ENCODE measurements at places on chromosomes 16 and 17. TPM values are rescaled to one million over a fixed set of nuclear protein-coding genes. Genes with fewer than 3 reads are reported as not detected.

GRCh38 chr17:16511593-16511992 is 19.6 kb upstream of the LRRC75A start:
- peak; percentile 8 for DNase-seq

- no peak for DNase-seq
Measured at GRCh38 chr16:12530302-12530701, 273.4 kb downstream of the CPPED1 start.

DNA sequence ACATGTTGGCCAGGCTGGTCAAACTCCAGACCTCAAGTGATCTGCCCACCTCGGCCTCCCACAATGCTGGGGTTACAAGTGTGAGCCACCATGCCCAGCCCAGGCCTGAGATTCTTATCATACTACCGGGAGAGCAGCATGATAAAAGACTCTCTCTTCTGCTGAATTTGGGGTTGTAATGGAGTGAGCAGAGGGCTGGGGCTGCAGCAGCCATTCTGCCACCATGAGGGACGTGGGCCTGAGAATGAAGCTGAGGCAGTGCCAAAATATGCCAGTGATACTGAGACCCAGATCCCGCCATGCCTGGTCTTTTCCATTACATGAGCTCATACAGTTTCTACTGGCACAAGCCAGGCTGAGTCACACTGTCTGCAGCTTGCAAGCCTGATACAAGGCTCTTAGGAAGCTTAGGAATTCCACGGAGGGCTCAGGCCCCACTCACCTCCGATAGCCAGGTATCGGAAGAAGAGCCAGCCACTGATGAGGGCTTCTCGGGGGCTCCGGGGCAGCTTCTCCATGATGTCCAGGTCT is 19.6 kb upstream of the P2RX1 start:
- no peak for DNase-seq

GRCh38 chr17:66753126-66753920 is 81.6 kb upstream of the CACNG5 start:
- no peak for DNase-seq

DNA sequence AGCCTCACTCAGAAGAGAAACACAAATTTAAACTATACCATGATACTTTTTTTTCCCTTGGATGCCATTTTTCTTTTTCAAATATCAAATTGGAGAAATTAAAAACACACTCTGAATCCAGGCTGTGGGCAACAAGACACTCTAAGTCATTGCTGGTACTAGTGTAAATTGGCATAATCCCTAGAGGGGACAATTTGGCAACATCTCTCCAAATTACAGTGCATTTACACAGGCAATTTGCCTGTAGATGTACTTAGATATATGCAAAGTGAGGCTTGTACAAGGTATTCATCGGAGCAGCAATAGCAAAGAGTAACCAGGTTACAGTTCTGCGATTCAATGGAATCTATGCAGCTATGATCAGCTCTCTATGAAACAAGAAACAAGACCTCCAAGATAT is 6.7 kb upstream of the GUCY2D start:
- no peak for DNase-seq

DNA sequence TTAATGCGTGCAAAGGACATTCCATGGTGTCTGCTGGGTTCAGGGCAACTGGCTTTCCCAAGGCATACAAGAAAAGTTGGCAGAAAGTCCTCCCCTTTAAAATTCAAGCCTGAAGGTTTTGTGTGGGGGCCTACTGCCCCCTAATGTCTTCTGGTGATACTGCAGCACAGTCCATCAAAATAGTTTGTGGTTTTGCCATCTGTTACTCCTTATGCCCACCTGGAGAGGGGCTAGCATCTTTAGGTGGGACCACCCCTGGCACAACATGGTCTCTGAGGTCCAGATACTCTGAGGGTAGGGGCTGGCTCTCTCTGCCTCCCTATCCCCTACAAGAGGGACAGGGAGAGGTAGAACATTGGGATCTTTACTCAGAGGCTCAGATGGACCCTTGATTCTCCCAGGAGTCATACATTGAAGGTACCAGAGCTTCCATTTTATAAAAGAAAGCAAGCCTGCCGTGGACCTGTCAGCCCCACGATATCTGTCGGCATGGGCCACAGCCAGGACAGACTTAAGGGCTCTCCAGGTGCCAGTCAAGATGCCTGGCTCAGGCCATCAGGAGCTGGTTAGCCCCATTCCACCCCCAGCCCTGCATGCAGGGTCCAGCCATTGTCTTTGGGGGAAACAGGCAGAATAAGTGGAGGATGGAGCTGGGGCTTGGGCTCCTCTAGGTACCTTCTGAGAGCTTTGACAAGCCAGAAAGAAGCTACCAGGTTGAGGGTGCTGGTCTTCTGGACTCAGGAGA is 6.3 kb downstream of the ESRP2 start:
- DNase-seq = peak; percentile 85

GRCh38 chr17:49055181-49055927 is 58.2 kb downstream of the IGF2BP1 start:
- DNase-seq = no peak

- peak; percentile 12 for DNase-seq
Measured at GRCh38 chr17:56540836-56541235, 52.7 kb upstream of the NOG start.

DNA sequence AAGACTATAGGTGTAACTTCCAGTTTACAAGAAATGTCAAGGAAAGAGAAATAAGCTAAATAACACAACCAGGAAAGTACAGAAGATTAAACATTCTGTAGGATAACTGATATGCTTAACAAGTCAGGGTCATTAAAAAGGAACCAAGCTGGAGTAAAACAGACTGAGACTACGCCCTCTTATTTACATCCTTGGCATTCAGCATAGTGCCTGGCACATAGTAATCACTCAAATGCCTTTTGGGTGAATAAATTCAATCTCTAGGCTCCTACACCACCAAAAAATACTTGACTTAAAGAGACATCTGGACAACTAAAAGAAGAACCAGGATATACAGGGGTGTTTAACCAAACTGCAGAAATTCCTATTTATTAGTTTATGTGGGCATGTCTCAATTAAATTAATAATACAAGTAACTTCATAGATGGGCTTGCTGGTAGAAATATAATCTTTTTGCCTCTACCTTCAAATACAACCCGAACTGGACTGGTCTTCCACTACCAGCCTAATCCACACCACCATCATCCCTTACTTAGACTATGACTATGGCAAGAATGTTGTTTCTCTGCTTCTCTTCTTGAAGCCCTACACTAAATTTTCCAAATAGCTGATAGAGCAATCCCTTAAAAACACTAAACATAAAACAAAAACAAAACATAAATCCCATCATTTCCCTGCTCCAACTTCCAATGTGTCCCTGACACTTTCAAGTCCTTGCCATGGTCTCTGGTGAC is 47.7 kb upstream of the ULK2 start:
- DNase-seq = no peak

- DNase-seq = no peak
Measured at GRCh38 chr16:67027046-67027445, 1.9 kb upstream of the CBFB start.

Gene FNDC8
- not detected for total RNA-seq

Gene C16orf96
- 0.72 TPM for total RNA-seq

- DNase-seq = no peak
Measured at GRCh38 chr17:55521186-55521585, 9.9 kb upstream of the SMIM36 start.

DNA sequence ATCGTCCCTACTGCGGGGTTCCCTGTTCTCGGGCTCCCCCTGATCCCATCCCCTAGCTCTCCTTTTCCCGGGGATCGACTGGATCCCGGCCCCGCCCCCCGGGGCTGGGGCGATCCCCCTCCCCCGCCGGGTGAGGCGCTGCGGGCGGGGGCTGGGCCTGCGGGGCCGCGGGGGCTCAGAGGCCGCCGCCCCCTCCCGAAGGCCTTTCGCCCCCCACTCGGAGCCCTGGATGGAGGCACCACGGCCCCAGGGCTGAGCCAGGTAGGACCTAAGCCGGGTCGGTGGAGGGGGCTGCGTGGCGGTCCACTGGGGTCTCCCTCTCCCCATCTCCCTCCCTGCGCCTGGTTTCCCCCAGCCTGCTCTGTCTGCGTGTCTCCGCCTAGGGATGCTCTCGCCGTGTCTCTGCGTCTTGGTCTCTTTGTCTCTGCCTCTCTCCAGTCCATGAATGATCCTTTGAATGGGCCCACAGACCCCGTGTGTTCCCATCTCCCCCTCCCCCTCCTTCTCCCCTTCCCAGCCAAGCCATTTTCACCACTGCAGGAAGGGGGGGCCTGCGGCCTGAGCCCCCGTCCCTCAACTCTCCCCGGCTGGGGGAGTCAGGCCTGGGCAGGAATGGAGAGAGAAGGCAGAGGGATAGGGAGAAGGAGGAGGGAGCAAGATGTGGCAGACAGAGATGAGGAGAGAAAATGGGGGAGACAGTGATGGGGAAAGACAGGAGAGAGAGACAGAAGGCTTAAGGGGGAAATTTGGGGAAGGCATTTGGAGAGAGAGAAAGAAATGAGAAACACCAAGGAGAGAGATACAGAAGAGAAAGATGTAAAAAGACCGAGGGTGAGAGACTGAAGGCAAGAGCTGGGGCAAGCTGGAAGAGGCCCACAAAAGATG is 1.7 kb upstream of the TMEM256 start:
- peak; percentile 42 for DNase-seq

- DNase-seq = no peak
Measured at GRCh38 chr16:87229230-87230188, 87.7 kb downstream of the C16orf95 start.

GRCh38 chr16:27980919-27981700 is 82.4 kb downstream of the GSG1L start:
- DNase-seq = peak; percentile 75

Gene QRICH2
- 2.1 TPM for total RNA-seq

DNA sequence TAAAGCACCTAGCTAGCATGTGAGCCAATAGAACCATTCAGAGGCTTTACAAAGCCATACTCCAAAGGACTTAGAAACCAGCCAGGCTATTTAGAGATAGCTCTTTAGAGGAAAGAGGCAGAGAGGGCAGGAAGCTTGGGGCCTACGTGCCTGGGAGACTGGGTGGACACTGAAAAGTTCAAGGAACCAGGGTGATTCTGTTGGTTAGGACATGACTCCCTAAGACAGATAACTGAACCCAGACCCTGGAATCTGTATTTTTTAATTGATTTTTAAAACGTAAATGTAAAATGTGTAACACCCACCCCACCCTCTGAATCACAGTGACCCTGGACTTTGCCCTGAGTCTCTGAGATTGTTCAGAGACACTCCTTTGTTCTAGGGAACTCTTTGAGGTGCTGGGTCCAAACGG is 16.1 kb upstream of the GNA13 start:
- DNase-seq = no peak
